Right atrium auricular region (tissue), 2 donors: ENCODE measurements at places on chromosomes 2 and 18. TPM values are rescaled to one million over a fixed set of nuclear protein-coding genes. Genes with fewer than 3 reads are reported as not detected.

DNA sequence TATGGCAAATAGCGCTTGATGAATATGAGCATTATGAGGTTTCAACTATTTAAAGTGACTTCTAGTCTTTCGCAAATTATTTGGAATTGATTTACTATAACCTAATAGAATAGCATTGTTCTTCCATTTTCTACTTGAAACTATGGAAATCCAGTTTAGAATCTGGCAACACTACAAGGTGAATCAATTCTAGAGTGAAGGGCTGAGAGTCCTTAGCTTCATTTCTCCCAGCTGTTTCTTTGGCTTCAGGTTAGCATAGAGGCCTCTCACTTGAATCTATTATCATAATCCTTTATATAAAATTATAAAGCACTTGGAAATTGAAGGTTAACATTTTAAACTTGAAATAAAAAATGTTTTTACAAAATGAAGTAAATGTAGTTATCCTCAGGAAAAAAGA is 318.8 kb downstream of the CCDC85A start:
- no peak overlapping the region for H3K27ac ChIP-seq
- no peaks in the 10 kb centered on the region for H3K4me1 ChIP-seq
- no peaks in the 10 kb centered on the region for H3K27me3 ChIP-seq
- H3K4me3 ChIP-seq: no peak overlapping the region

- no peaks in the 10 kb centered on the region for H3K36me3 ChIP-seq
- no peak for DNase-seq
- peaks cover 6% of the 10 kb centered on the region for H3K4me1 ChIP-seq
These were observed 28.7 kb downstream of the CCDC141 start for GRCh38 chr2:179021258-179021657.

- no peaks in the 10 kb centered on the region for H3K36me3 ChIP-seq
- no peak overlapping the region for H3K27ac ChIP-seq
- H3K27me3 ChIP-seq: no peaks in the 10 kb centered on the region
- no peak overlapping the region for H3K4me3 ChIP-seq
- peak; percentile 60 for DNase-seq
These were observed 1.9 kb upstream of the ESPNL start for GRCh38 chr2:238097988-238098871.

DNA sequence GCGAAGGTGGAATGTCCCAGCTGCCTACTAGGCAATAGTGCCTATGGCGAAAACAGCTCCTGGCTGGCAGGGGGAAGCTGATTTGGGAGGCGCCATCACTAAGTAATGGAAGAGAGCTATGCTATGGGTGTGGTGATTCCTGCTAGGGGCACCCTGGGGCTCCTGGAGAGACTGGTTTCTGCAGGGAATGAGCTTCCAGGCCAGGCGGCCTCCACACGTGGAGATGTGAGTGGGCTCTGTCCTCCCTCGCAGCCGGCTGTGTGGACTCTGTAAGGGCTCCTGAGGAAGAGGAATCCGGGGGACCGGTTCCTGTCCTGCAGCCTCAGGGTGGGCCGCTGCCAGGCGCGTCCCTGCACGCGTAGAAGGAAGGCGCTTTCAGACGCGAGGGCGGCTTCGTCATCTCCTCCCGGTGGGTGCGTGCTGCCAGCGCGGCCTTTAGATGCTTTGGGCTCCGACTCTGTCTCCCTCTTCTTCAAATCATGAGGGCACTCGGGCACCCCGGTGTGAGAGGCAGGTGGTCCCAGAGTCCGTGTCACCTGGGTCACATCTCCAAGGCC is 55.5 kb upstream of the ANKRD62 start:
- H3K27me3 ChIP-seq: no peaks in the 10 kb centered on the region
- H3K36me3 ChIP-seq: no peaks in the 10 kb centered on the region
- peak; percentile 62 for DNase-seq
- peak overlapping the region; percentile 37 for H3K4me3 ChIP-seq
- H3K4me1 ChIP-seq: peaks cover 11% of the 10 kb centered on the region
- no peak overlapping the region for H3K27ac ChIP-seq

PPM1B gene
- 21.4 TPM for total RNA-seq

COL3A1 gene
- 608 TPM for total RNA-seq

RAB17 gene
- 4.5 TPM for total RNA-seq
